T follicular helper cell (primary cell): ENCODE measurements at places on chromosomes 7 and 10.
A peak's percentile ranks its signal among the peaks of the same experiment; 100 is the strongest.

DNA sequence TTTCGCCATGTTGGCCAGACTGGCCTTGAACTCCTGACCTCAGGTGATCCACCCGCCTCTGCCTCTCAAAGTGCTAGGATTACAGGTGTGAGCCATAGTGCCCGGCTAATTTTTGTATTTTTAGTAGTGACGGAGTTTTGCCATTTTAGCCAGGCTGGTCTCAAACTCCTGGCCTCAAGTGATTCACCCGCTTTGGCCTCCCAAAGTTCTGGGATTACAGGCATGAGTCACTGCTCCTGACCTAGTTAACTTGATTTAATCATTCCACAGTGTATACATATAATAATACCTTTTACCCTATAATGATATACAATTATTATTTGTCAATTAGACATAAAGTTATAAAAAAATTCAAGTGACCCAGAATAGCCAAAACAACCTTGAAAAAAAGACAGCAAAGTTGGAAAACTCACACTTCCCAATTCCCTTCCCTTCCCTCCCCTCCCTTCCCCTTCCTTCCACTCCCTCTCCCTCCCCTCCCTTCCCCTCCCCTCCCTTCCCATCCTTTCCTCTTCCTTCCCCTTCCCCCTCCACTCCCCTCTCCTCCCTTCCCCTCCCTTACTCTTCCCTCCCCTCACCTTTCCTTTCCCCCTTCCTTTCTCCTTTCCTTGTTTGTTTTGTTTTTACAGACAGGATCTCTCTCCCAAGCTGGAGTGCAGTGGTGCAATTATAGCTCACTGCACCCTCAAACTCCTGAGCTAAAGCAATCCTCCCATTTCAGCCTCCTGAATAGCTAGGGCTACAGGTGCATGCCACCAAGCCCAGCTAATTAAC is 14.8 kb upstream of the ZMIZ2 start:
- no peak for DNase-seq

GRCh38 chr10:118844731-118845521 is 90.2 kb upstream of the CACUL1 start:
- no peak for DNase-seq

- no peak for DNase-seq
Observed at GRCh38 chr7:12757443-12757842, 70.0 kb downstream of the ARL4A start.

GRCh38 chr7:135194494-135195095 is 16.7 kb downstream of the WDR91 start:
- no peak for DNase-seq

- DNase-seq: peak; percentile 20
Observed at GRCh38 chr10:44857363-44858016, 53.6 kb upstream of the TMEM72 start.

- DNase-seq: no peak
Observed at GRCh38 chr10:93775356-93775755, 17.6 kb downstream of the LGI1 start.

DNA sequence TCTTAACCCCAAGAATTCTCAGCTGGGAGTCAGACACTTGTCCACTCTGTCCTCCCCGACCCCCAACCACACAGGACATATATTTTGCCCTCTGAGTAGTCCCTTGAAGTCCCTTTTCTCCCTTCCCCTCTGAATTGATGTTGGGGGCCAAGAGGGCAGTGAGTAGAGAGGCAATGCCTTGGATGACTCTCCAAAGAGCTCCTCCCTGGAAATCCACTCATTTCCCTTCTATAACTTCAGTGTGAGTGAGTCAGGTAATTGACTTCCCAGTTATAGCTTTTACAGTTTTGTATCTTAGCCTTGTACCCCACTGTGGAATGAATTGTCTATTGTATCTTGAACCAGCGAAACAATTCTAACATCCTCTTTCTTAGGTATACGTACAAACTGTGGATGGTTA is 9.2 kb upstream of the ODAD2 start:
- no peak for DNase-seq

- no peak for DNase-seq
Observed at GRCh38 chr7:39525926-39526325, 40.3 kb upstream of the YAE1 start.

GRCh38 chr10:119344381-119344780 is 137.0 kb downstream of the GRK5 start:
- no peak for DNase-seq
